NCI-H2029 (cell line): ENCODE measurements at places on chromosomes 13 and 19.

DNA sequence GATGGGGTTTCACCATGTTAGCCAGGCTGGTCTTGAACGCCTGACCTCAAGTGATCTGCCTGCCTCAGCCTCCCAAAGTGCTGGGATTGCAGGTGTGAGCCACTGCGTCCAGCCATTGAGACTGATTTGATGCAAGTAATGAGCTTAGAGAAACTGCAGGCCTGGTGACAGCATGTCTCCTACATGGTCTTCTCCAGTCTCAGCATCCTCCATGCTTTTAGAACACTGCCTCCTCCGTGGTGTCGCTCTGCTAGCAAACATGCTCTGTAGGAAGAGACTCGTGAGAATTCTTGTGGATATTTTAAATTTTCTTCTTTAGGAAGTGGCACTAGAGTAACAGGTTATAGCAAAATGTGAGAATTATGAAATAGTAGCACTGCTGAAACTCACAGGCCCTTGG, 37.1 kb downstream of the TPT1 start:
- DNase-seq = no peak

DNA sequence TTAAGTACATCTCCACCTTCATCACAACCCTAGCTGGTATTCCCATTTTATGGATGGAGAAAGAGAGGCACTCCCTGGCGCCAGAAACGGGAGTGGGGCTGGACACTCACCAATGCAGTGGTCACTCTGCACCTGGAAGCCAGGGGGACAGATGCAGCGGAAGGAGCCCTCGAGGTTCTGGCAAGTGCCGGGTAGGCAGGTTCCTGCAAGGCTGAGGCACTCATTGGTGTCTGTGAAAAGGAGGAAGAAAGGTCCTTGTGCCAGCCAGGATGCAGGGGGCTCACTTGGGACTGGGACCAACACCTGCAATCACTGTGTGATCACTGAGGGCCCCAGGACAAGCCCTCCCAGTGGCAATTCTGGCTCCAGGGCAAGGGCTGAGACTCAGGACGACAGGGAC, 41.8 kb downstream of the CCL25 start:
- no peak for DNase-seq

GRCh38 chr13:104106705-104107393, 1040.6 kb upstream of the SLC10A2 start:
- no peak for DNase-seq

DNA sequence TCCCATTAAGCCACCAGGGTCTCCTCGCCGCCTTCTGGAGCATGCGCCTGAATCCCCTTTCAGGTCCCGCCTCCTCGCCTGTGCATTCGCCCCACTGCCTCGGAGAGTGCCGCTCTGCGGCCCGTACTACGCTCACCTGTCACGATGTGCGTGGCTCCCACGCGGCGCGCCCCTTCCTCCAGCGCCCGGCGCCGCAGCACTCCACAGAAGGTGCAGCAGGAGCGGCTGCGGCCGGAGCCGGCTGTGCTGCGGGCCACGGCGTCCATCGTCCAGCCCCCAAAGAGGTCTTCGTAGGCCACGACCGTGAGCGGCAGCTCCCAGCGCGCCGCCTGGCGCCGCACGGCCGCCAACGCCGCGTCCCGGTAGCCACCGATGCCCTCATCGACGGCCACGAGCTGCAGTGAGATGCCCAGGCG, 4.3 kb downstream of the CTU1 start:
- no peak for DNase-seq

- peak; percentile 56 for DNase-seq
Observed at GRCh38 chr19:44800461-44800860, 8.4 kb upstream of the BCAM start.

GRCh38 chr19:38358071-38358470, 16.3 kb upstream of the PSMD8 start:
- no peak for DNase-seq

DNA sequence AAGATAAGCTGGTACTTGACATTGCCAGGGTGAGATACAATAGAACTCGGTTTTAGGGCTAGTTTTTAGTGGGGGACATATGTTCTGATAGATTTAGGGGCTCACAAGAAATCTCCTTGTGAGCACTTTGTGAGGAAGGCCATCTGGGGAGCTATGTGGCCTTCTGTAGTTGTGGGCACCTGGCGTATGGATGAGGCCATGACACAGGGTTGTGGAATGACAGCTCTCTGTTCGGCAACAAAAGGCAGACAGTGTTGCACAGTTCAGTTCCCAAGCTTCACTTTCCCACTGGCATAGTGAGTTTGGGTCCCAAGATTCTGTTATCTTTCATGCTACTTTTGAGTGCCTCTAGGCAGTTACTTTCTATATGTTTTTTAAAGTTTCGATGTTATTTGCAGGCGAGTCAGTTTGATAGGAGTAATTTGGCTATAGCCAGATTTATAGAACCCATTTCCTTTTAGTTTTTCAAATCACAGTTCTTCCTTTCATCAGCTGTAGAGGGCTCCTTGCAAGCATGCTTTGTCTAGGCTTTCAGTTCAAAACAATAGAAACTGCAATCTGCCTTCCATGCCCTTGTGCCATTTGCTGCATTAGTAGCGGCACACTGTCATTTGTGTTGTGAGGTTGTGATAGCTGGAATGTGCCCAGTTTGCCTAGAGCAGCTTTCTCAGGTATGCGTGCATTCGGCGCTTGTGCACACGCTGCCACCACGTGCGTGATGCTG, 70.6 kb upstream of the TEX29 start:
- DNase-seq = no peak

DNA sequence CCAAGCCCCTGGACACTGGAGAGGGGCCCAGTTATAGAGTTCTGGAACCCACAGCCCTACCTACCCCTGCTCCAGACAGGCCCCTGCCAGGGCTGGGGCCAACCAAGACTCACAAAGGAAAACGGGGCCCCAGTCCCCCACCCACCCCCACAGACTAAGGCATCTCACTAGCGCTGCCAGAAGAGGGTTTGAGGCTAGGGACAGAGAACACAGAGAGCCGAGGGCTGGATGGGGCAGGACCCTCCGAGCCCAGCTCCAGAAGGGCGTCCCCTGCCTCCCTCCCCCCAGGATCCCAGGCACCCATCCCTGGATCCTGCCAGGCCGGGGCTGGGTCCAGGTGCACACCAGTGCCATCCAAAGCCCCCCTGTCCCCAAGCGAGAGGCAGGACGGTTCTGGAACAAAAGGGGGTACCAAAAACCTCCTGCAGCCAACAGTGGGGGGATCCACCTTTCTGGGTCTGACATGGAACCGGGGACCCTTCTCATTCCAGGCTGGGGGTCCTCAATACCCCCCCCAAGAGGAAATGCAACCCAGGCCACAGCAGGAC, 4.4 kb upstream of the REXO1 start:
- DNase-seq = no peak

DNA sequence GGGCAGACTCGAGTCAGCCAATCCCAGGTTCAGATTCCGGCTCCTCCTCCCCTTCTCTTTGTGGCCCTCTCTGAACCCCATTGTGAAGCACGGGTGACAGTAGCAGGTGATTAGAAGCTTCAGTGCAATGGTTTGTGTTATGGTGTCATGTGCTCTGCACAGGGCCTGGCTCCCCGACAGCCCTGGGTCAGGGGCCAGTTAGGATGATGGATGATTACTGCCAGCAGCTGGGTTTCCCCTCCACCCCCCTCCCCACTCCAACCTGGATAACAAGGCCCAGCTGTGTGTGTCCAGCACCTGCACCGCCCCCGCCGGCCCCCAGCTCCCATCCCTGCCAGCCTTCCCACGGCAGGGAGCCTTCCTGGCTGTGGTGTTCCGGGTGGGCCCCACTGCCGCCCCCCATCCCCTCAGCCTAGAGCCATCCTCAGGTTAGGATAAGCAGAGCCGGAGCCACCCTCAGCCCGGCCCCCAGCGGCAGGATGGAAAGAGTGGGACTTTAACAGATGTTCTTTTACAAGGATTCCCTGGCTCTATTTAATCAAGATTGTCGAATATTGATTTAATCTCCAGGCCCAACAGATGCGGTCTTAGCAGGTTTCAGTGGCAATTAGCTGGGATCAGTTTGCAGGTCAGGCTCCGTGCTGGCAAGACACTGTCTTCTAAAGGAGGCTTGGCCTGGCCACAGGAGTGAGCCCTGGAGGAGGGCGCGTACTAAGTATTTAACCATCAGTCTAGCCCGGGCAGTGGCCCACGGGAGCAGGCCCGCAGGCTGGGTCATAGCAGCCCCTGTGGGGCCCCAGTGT, 156.2 kb downstream of the SIPA1L3 start:
- DNase-seq = peak; percentile 58

DNA sequence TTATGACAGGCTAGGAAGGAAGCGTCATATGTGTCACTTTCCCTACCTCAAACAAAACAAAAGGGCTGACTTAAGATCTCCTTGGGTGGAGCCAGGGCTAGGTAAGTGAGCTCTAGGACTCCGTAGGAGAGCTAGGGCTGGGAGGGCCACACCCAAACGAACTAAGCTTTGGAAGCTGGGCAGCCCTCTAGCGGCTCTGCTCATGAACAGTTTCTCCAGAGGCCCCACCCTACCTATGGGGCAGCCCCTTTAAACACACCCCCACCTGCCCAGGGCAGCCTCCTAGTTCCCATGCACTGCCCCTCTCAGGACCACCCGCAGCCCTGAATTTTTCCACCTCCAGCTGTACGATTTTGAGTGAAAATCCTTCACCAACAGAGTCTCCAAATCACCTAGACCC, 3.5 kb downstream of the PEG3 start:
- DNase-seq = no peak

GRCh38 chr19:54390942-54391577, 24.2 kb upstream of the TTYH1 start:
- peak; percentile 19 for DNase-seq

- DNase-seq = no peak
Observed at GRCh38 chr13:63680704-63681103, 2265.1 kb upstream of the PCDH20 start.

- DNase-seq = no peak
Observed at GRCh38 chr19:39507715-39508364, 7.1 kb upstream of the SELENOV start.

DNA sequence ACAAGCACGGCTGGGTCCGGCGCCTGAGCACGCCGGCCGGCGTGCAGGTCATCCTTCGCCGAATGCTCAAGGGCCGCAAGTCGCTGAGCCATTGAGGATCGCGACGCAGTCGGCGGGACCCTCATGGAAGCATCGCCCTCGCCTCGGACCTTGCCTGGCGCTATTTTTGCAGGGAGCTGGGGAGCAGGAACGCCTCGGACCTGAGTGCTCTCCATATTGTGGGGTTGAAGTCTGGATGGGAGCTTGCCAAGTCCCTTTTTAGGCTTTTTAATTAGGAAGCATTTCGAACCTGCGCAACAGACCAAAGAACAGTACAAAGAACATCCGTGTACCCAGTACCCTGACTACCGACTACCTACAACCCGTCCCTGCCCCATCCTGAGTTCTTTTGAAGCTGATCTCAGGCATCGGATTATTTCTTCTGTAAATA, 628 bp downstream of the MRPL34 start:
- no peak for DNase-seq
